Activated CD4-positive, alpha-beta T cell treated with anti-CD3 and anti-CD28 coated beads, Interleukin-2, amount 10 ng/mL, durations not matched to agents 24 days and 14 days (primary cell): ENCODE measurements at places on chromosomes 3 and 15. TPM values are rescaled to one million over a fixed set of nuclear protein-coding genes. Genes with fewer than 3 reads are reported as not detected.

- no peak for DNase-seq
Observed at GRCh38 chr3:117439812-117440211, 730.2 kb downstream of the TUSC7 start.

GRCh38 chr15:51874751-51875644, 45.5 kb downstream of the TMOD3 start:
- DNase-seq: no peak

The CHAC1 gene
- 8.4 and 9.8 TPM in 2 replicates for total RNA-seq

DNA sequence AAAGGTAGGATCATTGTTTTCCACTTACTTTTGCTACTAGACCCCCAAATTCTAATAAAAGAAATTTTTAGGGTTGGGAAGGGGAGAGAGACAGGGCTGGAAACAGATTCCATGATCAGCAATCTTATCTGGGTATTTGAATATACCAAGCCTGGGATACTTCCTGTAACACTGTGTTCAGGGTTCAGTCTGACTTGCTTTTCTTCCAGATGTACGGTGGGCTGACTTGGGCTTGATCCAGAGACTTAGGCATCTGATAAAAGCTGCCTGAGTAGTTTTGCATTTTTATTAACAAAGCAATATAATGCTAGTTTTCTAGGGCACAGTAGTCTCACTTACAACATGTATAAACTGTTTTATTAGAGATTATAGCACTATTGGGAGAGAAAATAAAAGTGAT, 49.2 kb downstream of the KCNMB2 start:
- no peak for DNase-seq

- no peak for DNase-seq
Observed at GRCh38 chr15:29913528-29914135, 91.4 kb upstream of the TJP1 start.

The CAMK2N2 gene
- total RNA-seq: 0.14 TPM in 2 replicates

- no peak for DNase-seq
Observed at GRCh38 chr3:98434412-98434811, 28.6 kb upstream of the OR5K1 start.

- no peak for DNase-seq
Observed at GRCh38 chr3:14473411-14473891, 66.7 kb downstream of the GRIP2 start.

The PPP1R2 gene
- total RNA-seq: 75.2 and 78.2 TPM in 2 replicates

The SMAD6 gene
- total RNA-seq: 0.19 and 0.40 TPM in 2 replicates

GRCh38 chr3:11641683-11642430, 1.9 kb downstream of the VGLL4 start:
- DNase-seq: peak; percentile 71

GRCh38 chr3:25856902-25857518, 67.1 kb downstream of the OXSM start:
- peak; percentile 73 for DNase-seq

The CPNE9 gene
- 0.17 TPM in 1 of 2 replicates, not detected in the other for total RNA-seq

The TGM5 gene
- 0.07 TPM in 1 of 2 replicates, not detected in the other for total RNA-seq

- no peak for DNase-seq
Observed at GRCh38 chr15:29275855-29276254, 6.2 kb upstream of the NSMCE3 start.

- DNase-seq: no peak
Observed at GRCh38 chr3:105944276-105944675, 75.5 kb upstream of the CBLB start.

DNA sequence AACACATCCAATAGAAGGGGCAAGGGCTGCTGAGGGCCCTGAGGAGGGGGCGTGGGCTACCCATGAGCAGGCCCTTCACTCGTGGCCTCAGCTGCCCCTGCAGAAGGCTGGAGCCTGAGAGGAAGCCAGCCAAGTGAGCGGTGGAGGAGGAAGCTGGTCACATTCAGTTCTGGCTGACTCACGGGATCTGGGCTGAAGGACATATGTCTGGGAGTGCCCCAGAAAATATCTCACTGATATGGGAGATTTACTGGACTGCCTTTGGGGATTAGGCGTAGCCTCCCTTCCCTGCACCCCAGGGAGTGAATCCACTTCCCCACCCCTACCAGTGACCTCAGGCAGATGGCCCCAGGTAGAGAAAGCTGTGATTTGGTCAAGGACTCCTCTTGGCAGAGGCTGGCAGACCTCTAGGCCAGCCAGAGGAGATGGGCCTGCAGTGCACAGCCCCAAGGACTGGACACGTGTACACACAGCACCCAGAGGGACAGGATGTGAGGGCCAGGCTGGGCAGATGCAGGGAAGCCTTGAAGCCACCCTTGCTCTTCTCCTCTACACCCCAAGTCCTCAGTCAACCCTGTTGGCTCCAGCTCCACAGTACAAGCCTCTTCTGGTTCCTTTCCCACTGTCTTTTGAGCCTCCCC, 14.2 kb upstream of the ANKDD1A start:
- DNase-seq: no peak

- DNase-seq: no peak
Observed at GRCh38 chr3:39372833-39373232, 10.3 kb upstream of the SLC25A38 start.

The ZNF385D gene
- total RNA-seq: not detected in 2 replicates

GRCh38 chr3:76310089-76310488, 524.7 kb upstream of the ZNF717 start:
- no peak for DNase-seq

DNA sequence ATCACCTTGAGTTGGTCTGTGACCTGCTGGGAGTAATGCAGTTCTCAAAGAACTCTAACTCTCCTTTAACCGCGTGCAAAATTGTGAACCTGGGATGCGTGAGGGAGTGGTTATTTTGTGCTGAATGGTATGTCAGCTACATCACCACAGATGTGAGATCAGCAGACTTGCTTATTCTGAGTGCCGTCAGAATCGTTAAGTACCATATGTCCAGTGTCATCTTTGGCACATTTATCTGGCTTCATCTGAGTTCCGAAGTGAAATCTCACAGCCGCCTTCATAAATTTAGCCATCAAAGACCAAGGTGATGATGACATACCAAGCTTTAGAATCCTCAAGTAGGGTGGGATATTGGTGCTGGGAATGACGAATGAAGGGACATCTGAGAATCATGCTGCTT, 347.2 kb upstream of the TPRG1 start:
- DNase-seq: no peak

The CGNL1 gene
- total RNA-seq: not detected in 2 replicates

The REC114 gene
- total RNA-seq: not detected in 2 replicates

- DNase-seq: no peak
Observed at GRCh38 chr3:42704136-42704841, 1.7 kb upstream of the HHATL start.

DNA sequence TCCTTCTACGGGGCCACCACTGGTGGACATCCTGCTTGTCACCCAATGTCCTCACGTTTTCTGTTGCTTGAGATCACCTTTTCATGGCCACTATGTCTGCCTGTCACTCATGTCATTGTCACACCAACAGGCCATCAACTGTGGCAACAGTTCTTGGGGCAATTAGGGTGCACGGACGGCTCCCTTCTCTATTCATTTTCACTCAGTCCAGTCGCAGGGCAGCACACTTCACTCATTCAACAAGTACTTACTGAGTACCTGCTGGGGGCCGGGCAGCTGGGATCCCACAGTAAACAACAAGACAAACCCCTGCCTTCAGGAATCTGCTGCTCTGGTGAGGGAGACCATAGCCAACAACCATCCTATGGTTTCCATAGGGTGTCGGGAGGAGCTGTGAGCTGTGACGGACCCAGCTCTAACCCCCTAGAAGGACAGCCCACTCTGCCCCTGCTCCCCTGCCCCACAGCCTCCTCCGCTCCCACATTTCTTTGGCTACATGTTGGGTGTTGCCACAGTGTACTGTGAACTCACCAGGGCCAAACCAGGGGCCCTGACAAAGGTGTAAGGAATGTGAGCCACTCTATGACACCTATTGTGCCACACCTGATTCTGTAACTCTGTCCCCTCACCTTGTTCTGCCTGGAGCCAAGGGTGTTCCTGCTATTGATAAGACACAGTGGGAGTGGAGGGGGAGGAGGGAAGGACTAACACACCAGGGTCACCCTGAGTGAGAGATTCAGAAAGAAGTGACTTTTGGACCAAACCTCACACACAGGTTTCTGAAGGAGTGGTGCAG, 1.9 kb downstream of the VILL start:
- no peak for DNase-seq

DNA sequence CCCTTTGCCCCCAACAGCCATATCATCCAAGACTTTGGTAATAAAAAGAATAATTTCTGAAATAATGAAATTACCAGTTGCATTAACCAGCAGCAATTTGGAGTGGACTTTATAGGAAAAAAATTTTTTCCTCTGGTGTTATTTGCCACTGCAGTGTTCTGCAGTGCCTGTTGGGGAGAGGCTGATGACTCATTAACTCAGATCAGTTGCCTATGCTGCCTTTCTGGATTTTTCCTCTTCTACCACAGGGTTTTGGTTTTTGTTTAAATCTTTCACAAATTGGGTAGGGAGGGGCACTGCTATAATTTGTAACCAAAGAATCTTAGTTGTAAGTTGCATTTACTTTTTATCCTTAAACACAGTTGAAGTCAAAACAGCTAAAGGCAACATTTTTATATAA, 22.7 kb downstream of the ATP6V1A start:
- no peak for DNase-seq

DNA sequence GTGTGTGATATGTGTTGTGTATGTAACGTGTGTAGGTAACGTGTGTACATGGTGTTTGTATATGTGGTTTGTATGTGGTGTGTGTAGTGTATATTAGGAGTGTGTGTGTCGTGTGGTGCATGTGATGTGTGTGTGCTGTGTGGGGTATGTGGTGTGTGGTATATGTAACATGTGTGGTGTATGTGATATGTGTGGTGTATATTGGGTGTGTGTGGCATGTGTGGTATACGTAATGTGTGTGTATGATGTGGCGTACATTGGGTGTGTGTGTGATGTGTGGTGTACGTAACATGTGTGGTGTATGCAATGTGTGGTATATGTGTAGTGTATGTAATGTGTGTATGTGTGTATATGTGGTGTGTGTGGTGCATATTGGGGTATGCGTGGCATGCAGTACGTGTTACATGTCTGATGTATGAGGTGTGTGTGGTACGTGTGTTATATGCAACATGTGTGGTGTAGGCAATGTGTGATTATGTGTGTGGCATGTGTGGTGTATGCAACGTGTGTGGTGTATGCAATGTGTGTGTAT, 41.2 kb downstream of the ARRDC4 start:
- no peak for DNase-seq

The PRSS50 gene
- total RNA-seq: not detected in 2 replicates

DNA sequence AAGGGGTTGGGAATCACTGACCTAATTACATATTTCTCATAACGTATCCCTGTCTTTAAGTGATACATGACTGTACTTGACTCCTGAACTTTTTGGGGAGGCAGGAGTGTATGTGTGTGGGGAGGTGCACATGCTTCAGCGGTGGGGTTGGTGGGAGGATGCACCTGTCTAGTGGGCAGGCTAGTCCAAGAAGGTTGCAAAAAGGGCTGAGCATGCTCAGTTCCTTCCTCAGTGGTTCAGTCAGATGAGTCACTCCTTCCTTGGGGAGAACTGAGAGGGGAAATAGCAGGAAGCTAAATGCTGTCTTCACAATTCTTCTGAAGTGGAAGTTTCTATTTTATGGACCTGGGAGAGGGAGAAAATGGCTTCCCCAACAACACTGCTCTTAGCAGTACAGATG, 24.6 kb upstream of the AP4E1 start:
- peak; percentile 81 for DNase-seq

DNA sequence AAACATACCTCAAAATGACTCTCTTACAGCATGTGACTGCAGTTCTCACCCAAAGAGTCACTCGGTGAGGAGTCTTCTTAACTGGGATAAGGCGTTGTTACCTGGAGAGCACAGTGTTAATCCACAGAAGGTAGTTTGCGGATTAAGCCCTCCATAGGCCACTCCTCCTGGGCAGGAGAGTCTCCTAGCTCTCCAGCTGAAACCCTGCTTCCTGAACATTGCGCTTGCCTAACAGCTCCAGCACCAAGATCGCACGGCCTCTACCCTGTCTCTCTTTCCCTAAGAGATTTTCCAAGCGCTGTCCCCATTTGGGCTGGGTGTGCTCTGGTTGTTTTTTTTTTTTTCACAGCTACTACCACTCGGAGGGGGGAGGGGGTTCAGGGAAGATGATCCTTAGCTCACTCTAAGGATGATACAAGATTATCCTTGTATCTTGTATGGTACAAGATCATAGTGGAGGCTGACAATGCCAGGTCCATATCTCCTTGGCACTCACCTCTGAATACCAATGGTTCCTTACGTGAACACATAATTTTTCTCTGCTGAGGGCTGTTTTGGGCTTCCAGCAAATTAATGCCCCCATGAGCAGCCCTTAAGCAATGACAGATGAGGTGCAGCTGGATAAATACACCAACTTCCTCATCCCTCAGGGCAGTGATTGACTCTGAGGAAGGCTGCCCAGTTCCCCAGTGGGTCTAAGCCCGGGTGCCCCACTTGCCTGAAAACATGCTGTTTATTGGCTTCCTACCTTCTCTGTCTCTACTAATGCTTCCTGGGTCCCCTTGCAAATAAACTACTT, 185.2 kb upstream of the TSC22D2 start:
- no peak for DNase-seq

- no peak for DNase-seq
Observed at GRCh38 chr3:186214670-186215069, 105.8 kb upstream of the ETV5 start.

- no peak for DNase-seq
Observed at GRCh38 chr15:48109856-48110531, 10.8 kb upstream of the SLC24A5 start.

The HRG gene
- not detected in 2 replicates for total RNA-seq

The SLC7A14 gene
- total RNA-seq: not detected in 2 replicates

The MME gene
- total RNA-seq: not detected in 2 replicates

- no peak for DNase-seq
Observed at GRCh38 chr3:100984308-100984707, 8.9 kb downstream of the ABI3BP start.

The PEX5L gene
- total RNA-seq: 0.12 and 0.17 TPM in 2 replicates

The COL8A1 gene
- total RNA-seq: 0.09 TPM in 1 of 2 replicates, not detected in the other

- DNase-seq: peak; percentile 56
Observed at GRCh38 chr15:75532413-75533250, 46.5 kb downstream of the PTPN9 start.

DNA sequence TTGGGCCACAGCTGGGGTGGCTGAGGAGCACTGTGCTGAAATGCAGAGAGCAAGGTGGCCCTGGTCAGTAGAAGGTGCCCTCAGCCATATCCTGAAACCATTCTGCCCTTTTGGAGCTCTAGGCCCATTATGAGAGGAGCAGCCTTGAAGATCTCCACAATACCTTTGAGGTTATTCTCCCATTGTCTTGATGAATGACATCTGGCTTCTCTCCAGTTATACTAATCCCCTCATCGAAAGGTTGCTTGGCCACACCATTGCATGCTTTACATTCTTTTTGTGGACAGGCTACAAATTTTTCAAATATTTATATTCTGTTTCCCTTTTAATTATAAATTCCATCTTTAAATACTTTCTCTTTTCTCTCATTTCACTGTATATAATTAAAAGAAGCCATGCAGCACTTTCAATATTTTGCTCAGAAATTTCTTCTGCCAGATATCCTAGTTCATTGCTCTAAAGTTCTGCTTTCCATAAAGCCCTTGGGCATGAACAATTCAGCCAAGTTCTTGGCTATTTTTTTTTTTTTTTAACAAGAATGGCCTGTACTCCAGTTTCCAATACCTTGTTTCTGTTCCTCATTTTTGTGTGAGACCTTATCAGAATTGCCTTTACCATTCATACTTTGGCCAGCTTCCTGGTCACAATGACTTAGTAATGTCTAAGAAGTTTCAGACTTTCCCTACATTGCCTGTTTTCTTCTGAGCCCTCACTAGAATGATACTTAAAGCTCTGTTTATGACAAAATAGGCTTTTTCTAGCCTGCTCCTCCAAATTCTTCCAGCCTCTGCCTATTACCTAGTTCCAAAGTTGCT, 138.9 kb upstream of the SGO1 start:
- DNase-seq: no peak

- no peak for DNase-seq
Observed at GRCh38 chr3:29381595-29381994, 100.7 kb downstream of the RBMS3 start.

- no peak for DNase-seq
Observed at GRCh38 chr3:175469124-175469523, 610.0 kb downstream of the NAALADL2 start.
